Activated CD8-positive, alpha-beta T cell treated with anti-CD3 and anti-CD28 coated beads for 36 hours (primary cell): ENCODE measurements at places on chromosomes 1 and 21. TPM values are rescaled to one million over a fixed set of nuclear protein-coding genes. Genes with fewer than 3 reads are reported as not detected.

CELA3A gene
- not detected for total RNA-seq

RNF19B gene
- 10.9 TPM for total RNA-seq

APOBEC4 gene
- total RNA-seq: not detected

CD247 gene
- total RNA-seq: 229 TPM
